Caki2 (cell line): ENCODE measurements at places on chromosomes 11 and 22. TPM values are rescaled to one million over a fixed set of nuclear protein-coding genes. Genes with fewer than 3 reads are reported as not detected.

KCNK7 gene
- not detected in 2 replicates for total RNA-seq

OR56A1 gene
- not detected in 2 replicates for total RNA-seq

SLC22A8 gene
- total RNA-seq = not detected in 2 replicates

LDHAL6A gene
- not detected in 2 replicates for total RNA-seq

MMP8 gene
- total RNA-seq = not detected in 2 replicates

MYOD1 gene
- not detected in 2 replicates for total RNA-seq

MAJIN gene
- 0.38 TPM in 1 of 2 replicates, not detected in the other for total RNA-seq

ARHGAP20 gene
- total RNA-seq = not detected in 2 replicates

SMC1B gene
- 0.27 and 2.5 TPM in 2 replicates for total RNA-seq

FAT3 gene
- 2.7 and 3.7 TPM in 2 replicates for total RNA-seq

OR4A16 gene
- not detected in 2 replicates for total RNA-seq

LUZP2 gene
- total RNA-seq = not detected in 2 replicates

FBLN1 gene
- 67.6 and 85.4 TPM in 2 replicates for total RNA-seq

CYP2D6 gene
- not detected in 2 replicates for total RNA-seq

CBX7 gene
- total RNA-seq = 27.4 and 36.0 TPM in 2 replicates

CAT gene
- total RNA-seq = 32.4 and 65.7 TPM in 2 replicates

OR5B21 gene
- total RNA-seq = not detected in 2 replicates

ZNF280B gene
- 1.6 and 2.7 TPM in 2 replicates for total RNA-seq

ADORA2A gene
- 6.1 and 15.0 TPM in 2 replicates for total RNA-seq

CACNA1I gene
- not detected in 2 replicates for total RNA-seq

USH1C gene
- 0.32 and 2.1 TPM in 2 replicates for total RNA-seq

OR2AG2 gene
- not detected in 2 replicates for total RNA-seq

TMEM151A gene
- not detected in 2 replicates for total RNA-seq

ABCG4 gene
- not detected in 2 replicates for total RNA-seq

KCTD21 gene
- total RNA-seq = 1.4 and 7.1 TPM in 2 replicates

FGF19 gene
- total RNA-seq = not detected in 2 replicates

ANKRD42 gene
- total RNA-seq = 3.8 and 4.9 TPM in 2 replicates

SLC22A12 gene
- total RNA-seq = not detected in 2 replicates

IFITM1 gene
- 2.0 and 10.3 TPM in 2 replicates for total RNA-seq

OR6A2 gene
- not detected in 2 replicates for total RNA-seq

MUC6 gene
- total RNA-seq = not detected in 2 replicates

LRRC56 gene
- 2.0 and 3.4 TPM in 2 replicates for total RNA-seq

TSPAN32 gene
- total RNA-seq = not detected in 2 replicates

RCOR2 gene
- 0.61 TPM in 1 of 2 replicates, not detected in the other for total RNA-seq

OSBP gene
- 15.4 and 24.5 TPM in 2 replicates for total RNA-seq

OR51B5 gene
- not detected in 2 replicates for total RNA-seq

TAGLN gene
- 0.54 and 0.72 TPM in 2 replicates for total RNA-seq

ZNF143 gene
- 15.2 and 38.2 TPM in 2 replicates for total RNA-seq

PATL1 gene
- 6.5 and 7.4 TPM in 2 replicates for total RNA-seq

MS4A14 gene
- not detected in 2 replicates for total RNA-seq

GGT5 gene
- not detected in 2 replicates for total RNA-seq

HEPHL1 gene
- not detected in 2 replicates for total RNA-seq

BAIAP2L2 gene
- total RNA-seq = 4.0 and 8.1 TPM in 2 replicates

CSF2RB gene
- total RNA-seq = 0.09 TPM in 1 of 2 replicates, not detected in the other

E2F8 gene
- 1.2 and 2.2 TPM in 2 replicates for total RNA-seq

KCNA4 gene
- not detected in 2 replicates for total RNA-seq

BRSK2 gene
- total RNA-seq = 2.4 and 4.8 TPM in 2 replicates

IFITM2 gene
- total RNA-seq = not detected in 2 replicates

UPK3A gene
- total RNA-seq = 2.1 and 5.9 TPM in 2 replicates

MEI1 gene
- total RNA-seq = 0.87 and 2.6 TPM in 2 replicates

CSNK2A3 gene
- 1.4 and 4.2 TPM in 2 replicates for total RNA-seq

CNTF gene
- 0.44 TPM in 1 of 2 replicates, not detected in the other for total RNA-seq
